ENCODE measurements at places on chromosomes 2 and 18. TPM values are rescaled to one million over a fixed set of nuclear protein-coding genes. Genes with fewer than 3 reads are reported as not detected.
A peak's percentile ranks its signal among the peaks of the same experiment; 100 is the strongest.

DNA sequence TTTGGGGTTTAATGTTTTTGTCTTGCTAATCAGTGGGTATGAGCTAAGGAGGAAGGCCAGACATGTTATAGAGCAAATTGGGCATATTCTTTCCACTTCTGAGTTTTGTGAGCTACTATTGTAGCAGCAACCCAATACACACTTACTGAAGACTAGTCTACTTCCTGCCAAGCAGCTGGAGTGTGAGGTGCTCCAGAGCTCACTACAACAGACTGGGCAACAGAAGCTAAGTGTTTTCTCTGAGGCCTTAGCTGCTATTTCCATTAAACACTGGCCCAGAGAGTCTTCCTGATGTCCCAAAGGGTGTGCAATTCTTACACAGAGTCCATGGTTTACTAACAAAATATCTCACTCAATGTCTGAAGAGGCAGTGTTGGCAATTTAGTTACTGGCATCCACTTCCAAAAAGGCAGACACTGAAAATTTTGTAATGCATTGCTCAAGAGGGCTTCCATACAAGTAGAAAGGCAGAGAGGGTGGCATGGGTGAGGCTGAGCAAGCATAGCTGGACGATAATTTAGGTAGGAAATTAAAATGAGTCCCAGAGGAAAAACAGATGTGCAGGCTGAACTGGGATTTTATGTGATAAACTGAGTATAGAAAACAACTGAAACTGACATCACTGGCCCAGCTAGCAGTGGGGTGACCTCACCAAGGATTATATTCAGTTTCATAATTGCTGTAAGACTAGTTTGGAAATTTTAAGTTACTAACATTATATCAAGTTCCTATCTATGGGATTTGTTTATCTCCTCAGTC lies 68.6 kb downstream of the ZC3H6 start:
- H3K36me3 ChIP-seq = no peaks in the 10 kb centered on the region
- no peak overlapping the region for H3K27ac ChIP-seq
- DNase-seq = no peak
- peaks cover 12% of the 10 kb centered on the region for H3K4me1 ChIP-seq
- no peak overlapping the region for H3K4me3 ChIP-seq

GRCh38 chr2:9269695-9270360 lies 63.2 kb downstream of the ASAP2 start:
- DNase-seq = no peak
- H3K36me3 ChIP-seq = no peaks in the 10 kb centered on the region
- H3K4me3 ChIP-seq = no peak overlapping the region
- H3K27ac ChIP-seq = no peak overlapping the region
- no peaks in the 10 kb centered on the region for H3K4me1 ChIP-seq

- H3K36me3 ChIP-seq = no peaks in the 10 kb centered on the region
- no peaks in the 10 kb centered on the region for H3K27me3 ChIP-seq
- no peak for DNase-seq
- no peak overlapping the region for H3K27ac ChIP-seq
- peaks cover 38% of the 10 kb centered on the region for H3K4me1 ChIP-seq
- no peak overlapping the region for H3K4me3 ChIP-seq
Observed at GRCh38 chr2:143732076-143732475, 602.9 kb downstream of the ARHGAP15 start.

GRCh38 chr2:103151046-103151445 lies 389.2 kb downstream of the TMEM182 start:
- H3K27me3 ChIP-seq = no peaks in the 10 kb centered on the region
- no peaks in the 10 kb centered on the region for H3K36me3 ChIP-seq
- H3K27ac ChIP-seq = no peak overlapping the region
- no peaks in the 10 kb centered on the region for H3K4me1 ChIP-seq
- H3K4me3 ChIP-seq = no peak overlapping the region

GRCh38 chr2:165563468-165564225 lies 94.1 kb downstream of the CSRNP3 start:
- H3K27ac ChIP-seq = no peak overlapping the region
- peaks cover 5% of the 10 kb centered on the region for H3K27me3 ChIP-seq
- H3K4me1 ChIP-seq = no peaks in the 10 kb centered on the region
- H3K36me3 ChIP-seq = no peaks in the 10 kb centered on the region
- H3K4me3 ChIP-seq = no peak overlapping the region

DNA sequence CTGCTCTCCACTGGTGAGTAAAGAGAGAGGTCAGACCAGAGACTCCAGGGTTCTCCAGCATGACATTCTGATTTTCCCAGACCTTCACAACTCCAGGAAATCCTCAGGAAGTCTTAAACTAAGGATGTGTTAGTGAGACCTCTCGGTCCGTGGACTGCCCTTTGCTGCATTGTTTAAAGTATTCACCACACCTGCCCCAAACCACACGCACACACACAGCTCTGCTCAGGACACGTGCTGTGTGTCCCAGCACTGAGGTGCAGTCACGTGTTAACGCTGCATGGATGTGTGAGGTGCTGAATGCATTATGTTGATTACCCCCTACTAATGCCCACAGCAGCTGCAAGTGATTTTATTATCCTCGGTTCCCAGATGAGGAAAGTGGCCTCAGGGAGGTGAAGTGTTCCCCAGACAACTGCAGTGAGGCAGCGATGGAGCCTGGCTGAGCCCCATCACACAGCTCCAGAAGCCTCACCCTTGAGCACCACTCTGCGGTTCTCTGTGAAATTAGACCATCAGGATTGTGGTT lies 68.4 kb downstream of the TRAPPC12 start:
- no peak overlapping the region for H3K27ac ChIP-seq
- no peaks in the 10 kb centered on the region for H3K27me3 ChIP-seq
- H3K4me3 ChIP-seq = no peak overlapping the region
- DNase-seq = no peak
- no peaks in the 10 kb centered on the region for H3K4me1 ChIP-seq
- no peaks in the 10 kb centered on the region for H3K36me3 ChIP-seq

DNA sequence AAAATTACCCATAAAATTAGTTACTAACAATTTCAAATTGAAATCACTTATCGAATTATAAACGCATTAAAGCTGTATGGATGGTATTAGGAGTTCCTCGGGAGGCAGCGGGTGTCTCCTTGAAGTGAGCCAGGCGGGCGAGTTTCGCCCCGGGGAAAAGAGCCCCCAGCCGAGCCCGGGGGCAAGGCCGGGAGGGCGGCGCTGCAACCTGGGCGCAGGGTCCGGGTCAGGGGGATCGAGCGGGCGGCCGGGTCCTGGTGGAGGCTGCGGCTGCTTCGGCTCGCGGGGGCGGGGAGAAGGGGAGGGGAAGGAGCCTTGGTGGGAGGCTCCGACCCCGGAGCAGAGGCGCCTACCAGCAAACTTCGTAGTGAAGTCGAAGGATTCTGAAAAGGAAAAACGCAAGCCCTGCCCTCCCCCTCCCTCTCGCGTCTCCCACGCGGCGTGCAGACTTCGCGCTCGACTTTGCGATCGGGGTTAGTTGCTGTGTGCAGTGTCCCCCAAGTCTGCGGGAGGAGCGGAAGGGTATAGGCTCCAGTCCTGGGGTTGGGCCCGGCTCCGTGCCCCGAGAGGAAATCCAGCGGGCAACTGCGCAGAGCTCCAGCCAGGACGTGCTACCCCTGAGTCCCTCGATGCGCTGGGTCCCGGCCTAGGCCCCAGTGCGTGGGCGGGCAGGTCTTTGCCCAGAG lies 140.8 kb downstream of the MEIS1 start:
- no peaks in the 10 kb centered on the region for H3K36me3 ChIP-seq
- peaks cover 8% of the 10 kb centered on the region for H3K4me1 ChIP-seq
- H3K4me3 ChIP-seq = peak overlapping the region; percentile 77
- peaks cover 53% of the 10 kb centered on the region for H3K27me3 ChIP-seq
- no peak for DNase-seq

GRCh38 chr2:162989507-162989906 lies 150.9 kb upstream of the KCNH7 start:
- peaks cover 1% of the 10 kb centered on the region for H3K36me3 ChIP-seq
- H3K4me3 ChIP-seq = no peak overlapping the region
- no peaks in the 10 kb centered on the region for H3K27me3 ChIP-seq
- no peak for DNase-seq
- no peak overlapping the region for H3K27ac ChIP-seq

GRCh38 chr2:227228061-227228667 lies 63.7 kb downstream of the COL4A3 start:
- no peaks in the 10 kb centered on the region for H3K4me1 ChIP-seq
- no peak overlapping the region for H3K27ac ChIP-seq
- H3K36me3 ChIP-seq = no peaks in the 10 kb centered on the region
- H3K27me3 ChIP-seq = peaks cover 8% of the 10 kb centered on the region
- H3K4me3 ChIP-seq = no peak overlapping the region

DNA sequence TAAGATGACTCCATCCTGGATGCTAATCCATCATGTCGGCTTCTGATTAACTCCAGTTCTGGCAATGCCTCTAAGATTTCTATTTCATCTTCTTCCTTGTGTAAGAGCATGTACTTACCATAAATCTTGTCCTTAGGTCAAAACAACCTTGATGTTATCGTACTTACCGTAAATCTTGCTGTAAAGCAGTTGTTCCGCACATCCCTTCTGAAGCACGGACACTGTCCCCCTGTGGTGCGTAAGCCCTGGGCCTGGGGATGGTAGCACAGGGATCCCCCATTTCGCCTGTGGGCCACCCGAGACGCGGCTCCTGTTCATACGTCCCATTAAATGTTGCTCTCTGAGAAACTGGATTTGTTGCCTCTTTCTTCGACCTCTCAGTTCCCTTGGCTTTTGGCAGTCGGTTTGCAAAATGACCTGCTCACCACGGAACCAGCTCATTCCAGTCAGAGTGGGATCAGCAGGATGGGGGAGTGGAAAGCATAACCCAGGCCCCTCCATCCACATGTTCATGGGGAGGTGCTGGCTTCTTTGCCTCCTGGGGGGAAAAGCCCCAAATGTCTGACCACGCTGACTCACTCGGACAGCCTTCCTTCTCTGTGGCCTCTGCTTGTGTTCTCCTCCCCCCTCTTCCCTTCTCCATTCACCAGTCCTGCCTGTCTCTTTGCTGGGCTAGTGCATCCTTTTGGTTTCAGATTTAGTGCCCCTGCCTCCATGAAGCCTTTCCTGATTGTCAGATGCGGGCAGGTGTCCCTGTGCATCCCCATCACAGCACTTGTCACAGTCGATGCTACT lies 49.9 kb downstream of the RAB31 start:
- H3K36me3 ChIP-seq = no peaks in the 10 kb centered on the region
- H3K27ac ChIP-seq = no peak overlapping the region
- no peaks in the 10 kb centered on the region for H3K4me1 ChIP-seq
- DNase-seq = no peak
- H3K4me3 ChIP-seq = no peak overlapping the region

- no peaks in the 10 kb centered on the region for H3K4me1 ChIP-seq
- no peaks in the 10 kb centered on the region for H3K36me3 ChIP-seq
- no peak overlapping the region for H3K27ac ChIP-seq
Observed at GRCh38 chr2:16615246-16615645, 50.4 kb downstream of the CYRIA start.

GRCh38 chr2:102615620-102616436 lies 3.5 kb upstream of the SLC9A2 start:
- H3K27ac ChIP-seq = no peak overlapping the region
- H3K4me3 ChIP-seq = no peak overlapping the region
- no peaks in the 10 kb centered on the region for H3K36me3 ChIP-seq
- H3K4me1 ChIP-seq = peaks cover 20% of the 10 kb centered on the region
- peak; percentile 59 for DNase-seq
- H3K27me3 ChIP-seq = peaks cover 62% of the 10 kb centered on the region

- no peak overlapping the region for H3K27ac ChIP-seq
- no peaks in the 10 kb centered on the region for H3K36me3 ChIP-seq
- peaks cover 4% of the 10 kb centered on the region for H3K4me1 ChIP-seq
- H3K4me3 ChIP-seq = no peak overlapping the region
- peaks cover 10% of the 10 kb centered on the region for H3K27me3 ChIP-seq
Observed at GRCh38 chr18:38651736-38652135, 1086.1 kb upstream of the CELF4 start.

GRCh38 chr2:187136646-187137045 lies 287.7 kb upstream of the ZSWIM2 start:
- no peaks in the 10 kb centered on the region for H3K36me3 ChIP-seq
- H3K4me3 ChIP-seq = no peak overlapping the region
- no peaks in the 10 kb centered on the region for H3K4me1 ChIP-seq

DNA sequence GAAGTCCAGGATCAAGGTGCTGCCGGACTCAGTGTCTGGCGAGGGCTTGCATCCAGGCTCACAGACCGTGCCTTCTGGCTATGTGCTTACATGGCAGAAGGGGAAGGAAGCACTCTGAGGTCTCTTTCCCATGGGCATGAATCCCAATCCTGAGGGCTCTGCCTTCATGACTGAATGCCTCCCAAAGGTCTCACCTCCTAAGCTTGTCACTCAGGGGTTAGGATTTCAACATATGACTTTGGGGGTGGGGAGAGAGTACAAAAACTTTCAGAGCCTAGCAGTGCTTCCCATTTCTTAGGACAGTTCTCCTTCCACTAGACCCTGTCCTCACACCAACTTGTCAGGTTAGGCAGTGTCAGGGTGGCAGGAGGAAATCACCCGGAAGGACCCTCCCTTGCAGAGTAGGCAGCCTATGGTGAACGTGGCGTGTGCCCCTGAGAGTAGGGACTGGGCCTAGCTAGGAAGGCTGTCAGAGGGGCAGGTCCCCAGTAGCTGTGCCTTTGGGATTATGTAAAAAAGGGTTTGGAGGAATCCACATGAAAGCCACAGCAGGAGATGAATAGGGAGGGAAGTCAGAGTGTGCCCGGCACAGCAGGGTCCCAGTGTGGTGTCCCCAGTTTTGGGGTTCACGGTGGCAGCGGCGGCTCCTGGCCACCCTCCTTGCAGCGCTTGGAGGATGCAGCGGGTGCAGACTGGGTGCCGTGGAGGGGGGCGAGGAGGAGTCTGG lies 233.3 kb downstream of the LDLRAD4 start:
- no peak for DNase-seq
- no peak overlapping the region for H3K27ac ChIP-seq
- no peaks in the 10 kb centered on the region for H3K27me3 ChIP-seq

DNA sequence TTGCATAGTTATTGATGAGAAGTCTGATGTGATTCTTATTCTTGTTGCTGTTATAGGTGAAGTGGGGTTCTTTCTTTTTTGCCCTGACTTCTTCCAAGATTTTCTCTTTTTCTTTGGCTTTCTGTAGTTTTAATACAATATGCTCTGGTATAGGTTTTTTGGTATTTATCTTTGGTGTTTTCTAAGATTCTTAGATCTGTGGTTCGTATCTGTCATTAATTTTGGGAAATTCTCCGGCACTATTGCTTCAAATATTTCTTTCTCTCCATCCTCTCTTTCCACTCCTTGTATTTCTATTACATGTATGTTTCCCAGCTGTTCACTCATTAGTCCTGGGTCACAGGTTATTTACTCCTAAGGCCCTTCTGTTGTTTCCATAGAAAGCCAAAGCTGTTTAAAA lies 43.8 kb downstream of the SKA1 start:
- H3K4me3 ChIP-seq = no peak overlapping the region
- H3K4me1 ChIP-seq = no peaks in the 10 kb centered on the region
- DNase-seq = no peak
- no peak overlapping the region for H3K27ac ChIP-seq

- H3K27ac ChIP-seq = peak overlapping the region; percentile 100
- peaks cover 73% of the 10 kb centered on the region for H3K4me1 ChIP-seq
- peaks cover 9% of the 10 kb centered on the region for H3K27me3 ChIP-seq
Observed at GRCh38 chr2:156334496-156335478, 2.3 kb upstream of the NR4A2 start.

Gene VWC2L
- not detected for total RNA-seq

Gene REG1B
- total RNA-seq = not detected

Gene ADAM23
- total RNA-seq = 3.0 TPM

Gene KCNG2
- not detected for total RNA-seq

Gene ACMSD
- total RNA-seq = not detected

Gene HOXD11
- total RNA-seq = not detected
